ENCODE measurements at places on chromosomes 5 and 9.

DNA sequence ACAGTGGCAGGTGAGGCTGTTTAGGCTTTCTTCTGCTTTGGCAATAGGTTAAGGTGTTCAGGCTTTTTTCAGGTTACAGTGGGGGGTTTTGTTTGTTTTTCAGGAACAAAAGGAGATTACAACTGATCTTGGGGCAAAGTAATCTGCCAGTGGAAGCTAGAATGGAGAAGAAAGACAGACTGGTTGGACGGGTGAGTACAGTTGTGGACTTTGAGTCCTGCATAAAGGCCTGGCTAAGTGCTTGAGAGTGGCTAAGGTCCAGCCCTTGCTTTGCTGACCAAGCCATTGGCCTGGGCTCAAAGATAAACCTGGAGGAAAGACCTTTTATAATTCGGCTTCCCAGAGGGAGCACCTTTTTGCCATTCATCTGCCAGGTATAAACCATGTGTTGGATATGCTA is 63.1 kb downstream of the MTMR12 start:
- no peak for DNase-seq

GRCh38 chr5:9249231-9249630 is 296.6 kb downstream of the SEMA5A start:
- DNase-seq: no peak

DNA sequence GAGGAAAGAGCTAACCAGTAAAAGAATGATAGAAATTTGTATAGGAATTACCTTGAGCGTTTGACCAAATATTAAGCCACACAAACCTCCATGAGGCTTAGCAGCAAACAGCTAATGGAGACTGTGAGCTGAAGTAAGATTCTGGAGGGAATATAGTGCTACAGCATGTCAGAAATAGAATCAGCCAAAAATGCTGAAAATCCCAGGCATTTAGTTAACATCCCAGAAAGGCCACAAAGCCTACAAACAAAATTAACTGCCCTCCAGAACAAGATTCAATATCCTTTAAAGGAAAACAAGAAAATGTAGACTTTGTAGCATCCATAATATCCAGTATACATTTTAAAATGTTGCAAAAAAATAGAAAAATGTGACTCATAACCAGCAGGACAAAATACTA is 257.8 kb upstream of the TUSC1 start:
- peak; percentile 66 for DNase-seq

DNA sequence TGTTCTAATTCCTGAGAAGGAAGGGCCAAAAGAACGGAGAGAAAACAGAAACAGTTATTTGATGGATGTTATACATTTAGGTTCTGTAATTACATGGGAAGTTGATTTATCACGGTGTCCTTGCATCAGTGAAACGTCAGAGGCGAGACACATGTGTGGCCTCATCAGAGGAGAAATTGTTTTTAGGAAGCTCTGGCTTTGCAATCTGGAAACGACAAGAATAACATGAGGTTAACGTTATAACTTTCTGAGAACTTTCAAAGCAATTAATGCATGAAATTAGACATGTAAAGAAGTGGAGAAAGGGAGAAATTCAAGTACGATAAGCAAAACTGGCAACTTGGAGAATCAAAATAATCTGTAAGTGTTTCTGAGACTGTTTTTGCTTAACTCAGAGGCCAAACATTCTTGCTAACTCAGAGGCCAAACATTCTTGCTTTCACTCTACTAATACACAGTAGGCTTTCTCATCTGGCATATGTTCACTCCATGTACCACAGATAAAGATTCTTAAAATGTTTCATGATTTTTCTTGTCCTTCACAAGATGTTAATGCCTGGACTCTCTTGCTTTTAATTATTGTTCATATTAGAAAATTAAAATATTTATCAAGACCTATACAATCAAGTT is 933.0 kb downstream of the TLE4 start:
- peak; percentile 22 for DNase-seq

DNA sequence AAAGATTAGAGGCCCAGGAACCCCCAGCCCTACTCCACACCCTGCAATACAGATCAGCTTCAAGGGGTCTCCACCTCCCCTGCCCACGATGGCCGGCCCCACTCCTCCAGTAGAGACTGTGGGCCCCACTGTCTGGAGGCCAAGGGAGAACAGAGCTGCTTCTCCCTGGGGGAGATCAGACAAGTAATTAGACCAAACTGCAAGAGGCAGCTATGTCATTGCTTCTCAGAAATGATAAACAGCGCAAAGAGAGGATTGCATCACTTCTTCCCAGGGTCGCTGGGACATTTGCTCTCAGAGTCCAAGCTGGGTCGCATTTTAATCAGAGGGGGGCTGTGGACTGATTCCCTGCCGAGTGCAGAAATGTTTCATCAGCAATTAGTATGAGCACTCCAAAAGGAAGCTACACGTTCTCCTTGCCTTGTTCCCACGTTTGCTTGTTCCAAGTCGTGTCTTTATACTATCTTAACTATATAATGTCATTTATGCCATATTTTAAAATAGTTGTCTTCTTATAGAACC is 59.9 kb downstream of the ROPN1L start:
- DNase-seq: no peak

GRCh38 chr9:117671468-117671867 is 32.7 kb upstream of the TLR4 start:
- DNase-seq: peak; percentile 61

DNA sequence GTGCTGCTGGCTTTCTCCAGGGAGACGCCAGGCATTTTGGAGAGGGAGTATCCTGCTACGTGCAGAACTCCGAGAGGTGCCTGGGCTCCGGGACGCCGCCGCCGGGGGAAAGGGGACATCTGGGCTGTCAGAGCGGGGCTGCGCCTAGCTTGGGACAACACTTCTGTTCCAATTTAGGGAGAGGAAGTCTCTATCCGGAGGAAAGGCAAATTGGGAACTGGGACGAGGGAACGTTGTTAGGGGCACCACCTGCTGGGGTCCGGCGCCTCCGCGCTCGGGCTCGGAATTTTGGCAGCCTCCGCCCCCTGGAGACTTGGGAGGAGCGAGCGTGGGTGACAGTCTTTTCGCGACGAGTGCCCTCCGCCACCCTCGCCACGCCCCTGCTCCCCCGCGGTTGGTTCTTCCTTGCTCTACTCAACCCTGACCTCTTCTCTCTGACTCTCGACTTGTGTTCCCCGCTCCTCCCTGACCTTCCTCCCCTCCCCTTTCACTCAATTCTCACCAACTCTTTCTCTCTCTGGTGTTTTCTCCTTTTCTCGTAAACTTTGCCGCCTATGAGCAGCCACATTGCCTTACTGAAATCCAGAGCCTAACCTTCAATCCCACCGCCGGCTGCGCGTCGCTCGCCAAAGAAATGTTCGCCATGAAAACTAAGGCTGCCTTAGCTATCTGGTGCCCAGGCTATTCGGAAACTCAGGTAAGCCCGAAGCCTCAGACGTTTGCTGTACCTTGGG is 1.6 kb downstream of the TSLP start:
- DNase-seq: peak; percentile 67

DNA sequence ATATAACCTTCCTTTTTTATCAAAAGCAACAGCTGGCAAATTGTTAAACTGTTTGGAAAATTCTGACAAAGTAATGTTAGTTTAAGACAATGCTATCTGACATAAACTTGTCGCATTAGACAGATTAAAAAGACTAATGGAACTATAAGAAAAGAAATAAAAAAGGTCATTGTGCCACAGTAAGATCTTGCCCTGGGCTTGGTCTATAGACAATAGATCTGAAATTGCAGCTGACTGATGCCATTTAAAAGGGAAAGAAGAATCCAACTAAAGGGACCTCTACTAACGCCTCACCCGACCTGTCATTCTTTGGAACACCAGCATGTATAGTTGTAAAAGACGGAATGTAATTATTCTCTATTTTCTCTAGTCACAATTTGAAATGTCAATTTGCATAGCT is 644.4 kb upstream of the GRAMD2B start:
- no peak for DNase-seq

- DNase-seq: no peak
Observed at GRCh38 chr5:2047341-2047927, 164.7 kb upstream of the IRX4 start.

- DNase-seq: no peak
Observed at GRCh38 chr5:16944816-16945562, 8.9 kb upstream of the MYO10 start.

- DNase-seq: peak; percentile 80
Observed at GRCh38 chr9:120412425-120412951, 167.5 kb downstream of the CDK5RAP2 start.

DNA sequence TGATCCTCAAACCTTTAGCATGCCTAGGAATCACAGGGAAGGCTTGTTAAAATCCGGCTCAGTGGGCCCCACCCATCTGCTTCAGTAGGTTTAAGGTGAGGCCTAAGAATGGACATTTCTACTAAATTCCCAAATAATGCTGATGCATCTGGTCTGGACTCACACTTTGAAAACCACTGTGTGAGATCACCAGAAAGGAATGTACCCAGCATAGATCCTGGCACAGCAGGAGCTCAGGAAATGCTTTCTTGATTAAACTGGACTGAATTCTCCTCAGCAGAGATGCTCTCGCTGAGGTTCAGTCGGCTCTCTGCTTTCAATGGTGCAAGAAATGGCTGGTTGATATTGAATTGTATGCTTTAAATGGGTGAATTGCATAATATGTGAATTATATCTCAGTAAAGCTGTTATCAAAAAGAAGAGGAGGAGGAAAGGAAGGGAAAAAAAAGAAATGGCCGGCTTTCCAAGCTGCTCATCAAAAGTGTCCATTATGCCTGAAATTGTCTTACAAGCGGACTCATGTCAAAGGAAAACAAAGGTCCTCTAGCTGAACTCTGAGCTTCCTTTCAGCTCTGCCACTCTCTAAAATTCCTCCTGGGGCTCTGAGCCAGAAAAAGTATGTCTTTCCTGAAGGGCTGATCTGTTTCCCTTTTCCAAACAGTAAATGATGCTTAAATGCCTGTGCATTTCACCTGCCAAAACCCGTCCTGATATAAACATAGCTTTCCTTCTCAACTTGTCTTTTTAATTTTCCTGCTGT is 77.6 kb upstream of the SAP30L start:
- DNase-seq: peak; percentile 98

GRCh38 chr5:179368806-179369529 is 23.7 kb upstream of the ADAMTS2 start:
- no peak for DNase-seq

- no peak for DNase-seq
Observed at GRCh38 chr9:94889628-94890027, 163.1 kb downstream of the AOPEP start.

- DNase-seq: no peak
Observed at GRCh38 chr5:66956439-66956838, 240.2 kb downstream of the CD180 start.

- DNase-seq: no peak
Observed at GRCh38 chr9:6384732-6385131, 28.3 kb upstream of the UHRF2 start.

- no peak for DNase-seq
Observed at GRCh38 chr9:123354806-123355508, 1.0 kb upstream of the CRB2 start.

GRCh38 chr5:67983251-67984110 is 232.1 kb upstream of the PIK3R1 start:
- DNase-seq: peak; percentile 74

GRCh38 chr5:159947708-159948358 is 31.6 kb downstream of the ADRA1B start:
- no peak for DNase-seq

DNA sequence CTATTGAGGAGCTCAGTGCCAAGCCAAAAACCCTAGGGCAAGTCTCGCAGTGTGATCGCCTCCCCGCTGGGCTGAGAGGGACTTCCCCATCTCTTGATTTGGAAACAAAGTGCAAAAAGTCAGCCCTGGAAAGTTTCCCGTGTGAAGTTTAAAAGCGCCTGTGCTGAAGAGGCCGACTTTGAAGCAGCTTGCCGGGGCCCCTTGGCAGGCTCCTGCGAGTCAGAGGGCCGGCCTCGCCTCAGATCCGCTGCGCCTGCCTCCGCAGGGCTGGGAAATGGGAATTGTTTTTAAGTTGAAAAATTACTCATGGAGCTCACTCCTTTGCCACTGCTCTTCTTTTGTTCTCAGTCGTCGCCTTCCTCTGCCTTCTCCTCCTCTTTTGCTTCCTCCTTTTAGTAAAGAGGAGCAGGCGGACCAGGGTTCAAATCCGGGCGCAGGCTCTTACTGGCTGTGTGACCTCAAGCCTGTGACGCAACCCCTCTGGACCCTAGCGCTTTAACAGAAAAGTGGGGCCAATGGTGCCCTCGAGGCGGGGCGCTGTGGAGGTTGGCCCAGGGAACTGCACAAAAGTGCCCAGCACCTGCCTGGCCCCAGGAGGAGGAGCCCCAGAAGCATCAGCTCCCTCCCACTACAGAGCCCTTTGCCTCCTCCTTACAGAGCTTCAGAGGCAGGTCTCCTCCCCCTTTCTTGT is 14.7 kb upstream of the LHX2 start:
- DNase-seq: no peak

- no peak for DNase-seq
Observed at GRCh38 chr5:172527559-172527958, 73.2 kb upstream of the SH3PXD2B start.

DNA sequence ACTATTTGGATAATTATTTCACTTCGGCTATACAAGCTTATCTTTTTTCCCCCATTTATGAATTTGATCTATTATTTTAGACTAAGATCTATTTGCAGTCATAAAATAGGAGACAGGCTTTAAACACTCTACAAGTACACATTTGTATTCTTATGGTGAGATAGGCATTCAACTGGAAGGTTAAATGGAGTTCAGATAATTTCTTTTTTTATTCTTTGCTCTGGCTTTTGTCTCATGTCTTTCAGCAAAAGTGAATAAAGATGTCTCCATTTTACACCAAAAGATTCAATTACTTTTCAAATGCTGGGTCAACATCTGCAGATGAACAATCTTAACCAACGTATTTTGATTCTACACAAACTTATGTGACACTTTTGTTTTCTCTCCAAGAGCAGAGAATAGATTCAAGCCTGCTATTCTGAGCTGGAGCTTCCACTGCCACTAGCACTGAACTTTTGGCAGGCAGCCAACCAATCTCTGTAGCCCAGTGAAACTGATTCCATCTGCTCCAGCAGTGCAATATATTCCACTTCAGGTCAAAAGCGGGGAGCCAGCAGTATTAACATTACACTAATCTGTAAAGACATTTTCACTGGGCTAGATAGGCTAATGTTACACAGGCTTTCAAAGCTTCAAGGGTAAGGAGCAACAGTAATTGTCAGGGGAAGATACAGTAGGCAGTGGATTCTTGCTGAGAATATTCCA is 452.0 kb upstream of the ZNF608 start:
- DNase-seq: peak; percentile 77

DNA sequence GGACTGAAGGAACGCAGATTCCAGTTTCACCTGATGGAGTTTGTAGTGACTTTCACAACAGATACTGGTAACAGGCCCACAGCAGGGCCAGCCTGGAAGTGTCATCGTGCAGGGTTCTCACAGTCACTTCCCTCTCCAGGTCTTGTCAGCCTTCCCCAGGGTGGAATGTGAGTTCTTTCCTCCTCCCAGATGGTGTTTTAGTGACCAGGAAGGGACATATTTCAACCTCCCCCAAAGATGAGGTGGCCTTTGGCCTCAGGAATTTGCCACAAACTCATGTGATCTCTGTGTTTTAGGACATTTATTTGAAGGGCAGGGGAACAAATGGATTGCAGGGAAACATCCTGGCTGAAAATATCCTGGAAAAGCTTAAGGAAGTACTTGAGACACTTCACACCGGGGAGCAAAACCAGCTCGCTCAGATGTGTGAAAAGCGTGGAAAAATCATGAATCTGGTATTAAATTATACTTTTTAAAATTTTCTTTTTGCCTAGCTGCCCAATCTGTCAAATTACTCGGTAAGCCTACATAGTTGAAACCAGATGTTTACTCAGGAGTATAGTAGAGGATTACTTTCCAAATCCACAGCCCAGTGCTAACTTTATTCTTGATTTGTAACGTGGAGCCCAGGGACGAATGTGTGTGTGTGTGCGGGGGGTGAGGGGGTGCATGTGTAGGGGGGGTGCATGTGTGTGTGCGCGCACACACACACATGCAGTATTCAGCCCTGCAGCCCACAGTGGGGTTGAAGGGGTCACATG is 66.8 kb downstream of the PTPDC1 start:
- peak; percentile 33 for DNase-seq
